NCI-H1436 treated with DMSO at 0.1 percent for 48 hours (cell line): ENCODE measurements at places on chromosomes 6 and 20.

DNA sequence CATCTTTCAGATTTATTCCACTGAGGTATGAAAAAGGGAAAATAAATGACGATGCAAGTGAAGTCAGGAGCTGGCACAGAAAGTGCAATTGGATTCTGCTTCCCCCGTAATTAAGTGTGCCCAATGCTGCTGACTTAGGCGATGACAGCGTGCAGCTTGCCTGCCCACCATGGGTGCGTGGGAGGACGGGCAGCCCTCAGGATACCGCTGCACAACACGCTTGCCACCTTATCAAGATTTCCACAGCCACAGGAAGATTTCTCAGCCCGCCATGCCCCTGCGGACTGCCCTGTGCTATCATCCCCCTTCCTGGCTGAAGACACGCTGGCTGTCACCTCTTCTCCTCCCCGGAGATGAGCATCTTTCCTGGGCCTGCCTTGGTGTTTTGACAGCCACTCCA lies 103.3 kb upstream of the BACH2 start:
- no peak for DNase-seq

- no peak for DNase-seq
These were observed 190.8 kb downstream of the MTFR2 start for GRCh38 chr6:136059308-136059707.

DNA sequence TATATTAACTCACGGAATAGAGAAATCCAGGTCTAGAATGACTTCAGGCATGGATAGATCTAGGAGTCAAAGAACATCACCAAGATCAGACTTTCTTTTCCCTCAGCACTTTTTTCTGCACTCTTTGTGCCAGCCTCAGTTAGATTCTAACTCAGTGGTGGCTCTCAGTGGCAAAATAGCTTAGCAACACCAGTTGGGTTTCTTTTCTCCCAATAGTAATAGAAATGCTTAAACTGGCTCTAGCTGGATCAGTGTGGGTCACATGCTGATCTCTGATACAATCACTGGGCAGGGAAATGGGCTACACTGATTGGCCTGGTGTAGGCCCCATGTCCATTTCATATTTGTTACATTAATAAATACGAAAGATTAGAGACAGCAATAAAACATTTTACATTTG lies 44.2 kb upstream of the ARFGEF2 start:
- no peak for DNase-seq

- DNase-seq: no peak
These were observed 161.8 kb downstream of the SCML4 start for GRCh38 chr6:107662333-107662732.

- DNase-seq: no peak
These were observed 75.8 kb downstream of the ADGRB3 start for GRCh38 chr6:68710916-68711315.

DNA sequence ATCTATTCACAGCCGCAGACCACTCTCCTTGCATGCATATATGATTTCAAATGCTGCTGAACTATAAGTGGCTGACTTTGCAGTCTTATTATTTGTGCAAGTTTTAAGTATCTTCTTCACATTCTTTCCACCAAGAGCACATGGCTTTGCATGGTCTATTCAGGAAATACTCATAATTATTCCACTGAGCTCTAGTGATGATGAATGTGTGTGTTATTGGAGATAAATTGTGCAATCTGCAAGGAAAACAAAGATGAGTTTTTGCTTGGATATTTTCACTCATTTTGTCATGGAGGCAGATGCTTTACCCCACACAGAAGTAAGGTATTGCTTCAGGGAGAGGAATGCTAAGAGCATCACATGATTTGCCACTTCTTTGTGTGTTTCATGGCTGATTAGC lies 764.6 kb downstream of the TBC1D32 start:
- DNase-seq: no peak

GRCh38 chr6:23370051-23370450 lies 756.0 kb upstream of the NRSN1 start:
- DNase-seq: no peak

- no peak for DNase-seq
These were observed 742 bp downstream of the TBCC start for GRCh38 chr6:42745083-42745639.

DNA sequence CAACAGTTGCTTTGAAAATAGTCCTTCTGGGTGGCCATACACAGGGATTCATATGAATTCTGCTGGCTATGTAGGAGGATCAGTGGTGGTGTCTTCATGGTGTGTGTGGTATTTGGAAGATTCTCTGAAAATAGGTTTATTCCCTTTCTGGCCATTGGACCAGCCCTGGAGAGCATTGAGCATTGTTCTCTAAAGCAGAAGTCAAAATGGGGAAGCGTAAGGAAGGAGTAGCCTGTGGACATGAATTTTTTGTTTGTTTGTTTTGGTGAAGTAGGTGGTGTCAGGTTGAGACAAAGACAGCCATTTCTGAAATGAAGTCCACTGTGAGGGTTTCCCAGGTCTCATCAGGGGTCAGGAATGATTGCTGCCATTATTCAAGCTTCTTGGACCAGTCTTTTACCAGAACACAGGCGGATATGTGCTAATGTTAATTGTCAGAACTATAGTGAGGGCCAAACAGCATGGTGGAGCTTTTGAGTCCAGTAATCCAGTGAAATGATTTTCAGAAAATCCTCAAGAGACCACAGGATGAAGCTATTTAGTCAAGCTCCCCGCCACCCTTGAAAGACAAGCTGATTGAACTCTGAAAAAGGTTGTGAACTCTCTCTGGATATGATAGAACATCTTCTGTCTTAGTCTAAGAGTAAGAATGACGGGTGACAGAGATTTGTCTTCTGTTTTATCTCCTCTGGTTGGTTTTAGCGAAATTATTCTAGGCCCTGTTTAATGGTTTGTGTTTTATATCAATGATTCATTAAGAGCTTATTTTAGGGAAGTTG lies 60.0 kb downstream of the DNAH8 start:
- no peak for DNase-seq
